ENCODE measurements at places on chromosomes 3 and 15. TPM values are rescaled to one million over a fixed set of nuclear protein-coding genes. Genes with fewer than 3 reads are reported as not detected.

CSPG4 gene
- total RNA-seq, result not detected

JAGN1 gene
- total RNA-seq, result 29.6 TPM

GOLGA6B gene
- not detected for total RNA-seq

NME9 gene
- not detected for total RNA-seq

LRRC15 gene
- not detected for total RNA-seq

IL12A gene
- 0.17 TPM for total RNA-seq

GOLGA8S gene
- total RNA-seq, result 0.20 TPM

POC1A gene
- total RNA-seq, result 26.9 TPM

C2CD4B gene
- total RNA-seq, result not detected

ZPLD1 gene
- not detected for total RNA-seq

HCN4 gene
- not detected for total RNA-seq

HRG gene
- not detected for total RNA-seq

PLA2G4D gene
- total RNA-seq, result not detected

ROPN1 gene
- not detected for total RNA-seq
